ENCODE measurements at places on chromosomes 2 and 18. TPM values are rescaled to one million over a fixed set of nuclear protein-coding genes. Genes with fewer than 3 reads are reported as not detected.
A peak's percentile ranks its signal among the peaks of the same experiment; 100 is the strongest.

DNA sequence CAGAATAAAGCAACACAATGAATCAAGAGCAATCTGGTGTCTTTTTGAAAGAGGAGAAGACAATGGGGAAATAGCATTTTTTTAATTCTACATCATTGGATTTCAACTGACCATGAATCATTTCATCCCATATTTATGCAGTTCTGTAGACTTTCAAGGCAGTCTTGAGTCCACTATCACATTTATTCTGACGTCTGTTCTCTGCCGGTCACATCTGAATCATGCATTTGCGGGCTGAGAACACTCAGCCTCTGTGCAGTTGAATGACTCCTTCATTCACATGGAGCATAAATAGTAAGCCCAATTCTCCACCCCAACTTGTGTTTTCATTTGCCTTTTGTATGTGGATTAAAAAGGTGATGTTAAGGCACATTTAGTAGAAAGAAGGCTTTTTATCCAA, 128.2 kb downstream of the AKAIN1 start:
- no peak for DNase-seq

Gene TUBB8B
- 0.33 TPM for polyA plus RNA-seq

Gene CAVIN2
- polyA plus RNA-seq: 210 TPM

- DNase-seq: no peak
Measured at GRCh38 chr2:228689053-228689452, 507.6 kb upstream of the SPHKAP start.

GRCh38 chr2:173644146-173644545, 289.5 kb downstream of the CDCA7 start:
- no peak for DNase-seq

DNA sequence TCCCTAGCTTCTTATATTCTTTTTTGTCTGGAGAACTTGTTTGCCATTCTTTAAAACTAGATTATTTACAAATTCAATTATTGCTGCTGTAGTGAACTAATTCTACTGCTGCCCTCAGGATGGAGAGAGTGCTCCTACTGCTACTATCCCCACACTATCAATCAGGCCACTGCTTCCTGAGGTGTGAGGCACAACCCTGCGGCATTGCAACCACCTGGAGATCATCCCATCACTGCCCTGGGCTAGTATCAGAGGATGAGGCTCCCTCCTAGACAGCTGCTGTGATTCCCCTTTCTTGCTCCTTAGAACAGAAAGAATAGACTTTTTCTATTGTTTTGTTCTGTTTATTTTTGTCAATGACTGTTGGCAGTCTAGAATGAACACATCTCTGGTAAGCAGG, 146.6 kb downstream of the CDH19 start:
- no peak for DNase-seq

DNA sequence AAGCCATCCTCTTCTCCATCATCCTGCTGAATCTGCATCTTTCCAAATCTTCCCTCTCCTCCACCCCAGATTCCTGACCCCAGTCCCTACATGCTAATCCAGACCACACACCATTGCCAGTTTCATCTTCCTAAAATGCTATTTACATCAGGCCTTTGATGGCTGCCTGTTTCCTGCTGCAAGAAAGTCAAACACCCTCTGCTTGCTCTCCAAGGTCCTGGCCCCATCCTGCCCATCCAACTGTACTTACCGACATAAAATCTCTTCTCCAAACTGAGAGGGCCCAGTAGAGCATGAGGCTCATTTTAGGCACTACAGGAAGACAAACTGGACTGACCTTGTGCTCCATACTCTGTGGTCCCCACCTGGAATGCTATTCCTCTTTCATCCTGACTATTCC, 19.0 kb downstream of the ALK start:
- DNase-seq: no peak

DNA sequence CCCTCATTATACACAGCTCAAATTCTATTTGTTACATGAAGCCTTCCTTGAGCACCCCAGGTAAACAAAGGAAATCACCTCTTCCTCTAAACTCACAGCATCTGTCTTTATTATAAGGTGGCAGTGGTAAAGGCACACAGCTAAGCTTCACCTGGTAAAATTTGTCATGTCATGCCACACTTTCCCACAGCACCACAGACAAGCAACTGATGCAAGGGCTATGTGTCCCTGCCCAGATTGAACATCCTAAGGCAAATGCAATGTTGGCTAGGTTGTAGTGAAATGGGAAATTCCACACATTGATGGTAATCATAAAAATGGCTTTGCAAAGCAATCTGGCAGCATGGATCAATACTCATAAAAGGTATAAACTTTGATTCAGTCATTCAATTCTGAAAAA, 18.9 kb downstream of the LDAH start:
- DNase-seq: no peak

- DNase-seq: no peak
Measured at GRCh38 chr2:216224388-216224787, 115.2 kb downstream of the XRCC5 start.

Gene ST6GAL2
- not detected for polyA plus RNA-seq

Gene ERFE
- polyA plus RNA-seq: 0.48 TPM

Gene ERMN
- not detected for polyA plus RNA-seq

- DNase-seq: no peak
Measured at GRCh38 chr2:8855010-8855409, 17.6 kb upstream of the KIDINS220 start.

Gene TXNDC9
- polyA plus RNA-seq: 18.6 TPM

Gene RTP5
- polyA plus RNA-seq: not detected

DNA sequence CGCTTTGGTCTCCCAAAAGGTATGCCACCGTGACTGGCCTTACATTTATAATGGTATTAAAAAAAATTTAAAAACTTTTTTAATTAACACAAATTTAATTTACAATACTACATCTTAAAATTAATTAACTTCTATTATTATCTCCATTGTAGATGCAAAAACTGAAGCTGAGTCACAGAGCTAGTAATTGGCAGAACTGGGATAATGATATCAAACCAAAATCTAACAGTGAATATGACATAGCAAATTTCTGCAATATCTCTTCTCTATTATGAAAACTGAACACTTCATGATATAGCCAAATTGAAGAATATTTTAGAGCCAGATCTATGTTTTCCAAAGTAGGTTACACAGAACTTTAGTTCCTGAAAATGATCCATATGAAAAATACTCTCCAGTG, 66.4 kb upstream of the CHAC2 start:
- no peak for DNase-seq

Gene CFAP53
- polyA plus RNA-seq: 0.12 TPM

Gene CACNB4
- 0.23 TPM for polyA plus RNA-seq

DNA sequence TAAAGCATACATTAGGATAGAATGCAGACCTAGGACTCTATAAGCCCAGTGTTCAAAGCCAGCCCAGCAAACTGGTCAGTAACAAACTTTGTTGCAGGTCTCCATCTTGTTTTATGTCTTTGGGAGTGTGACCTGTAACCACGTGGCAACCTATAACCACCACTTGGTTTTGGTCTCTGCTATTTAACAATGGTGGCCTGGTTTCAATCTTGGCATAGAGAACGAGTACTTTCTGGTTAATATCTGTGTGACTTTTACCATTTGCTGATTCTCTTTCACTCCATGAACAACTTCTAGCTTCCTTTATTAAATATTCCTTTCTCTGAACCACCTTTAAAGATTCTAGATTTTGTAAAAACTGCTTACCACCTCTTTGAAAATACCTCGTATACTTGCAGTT, 118.5 kb downstream of the KCNS3 start:
- DNase-seq: no peak

GRCh38 chr2:45761635-45762034, 110.2 kb downstream of the PRKCE start:
- DNase-seq: no peak

GRCh38 chr2:190408538-190409271, 550 bp downstream of the MFSD6 start:
- peak; percentile 24 for DNase-seq

Gene ANKRD62
- polyA plus RNA-seq: not detected

GRCh38 chr2:28219758-28220368, 172.8 kb upstream of the FOSL2 start:
- DNase-seq: no peak

Gene IL36A
- not detected for polyA plus RNA-seq

DNA sequence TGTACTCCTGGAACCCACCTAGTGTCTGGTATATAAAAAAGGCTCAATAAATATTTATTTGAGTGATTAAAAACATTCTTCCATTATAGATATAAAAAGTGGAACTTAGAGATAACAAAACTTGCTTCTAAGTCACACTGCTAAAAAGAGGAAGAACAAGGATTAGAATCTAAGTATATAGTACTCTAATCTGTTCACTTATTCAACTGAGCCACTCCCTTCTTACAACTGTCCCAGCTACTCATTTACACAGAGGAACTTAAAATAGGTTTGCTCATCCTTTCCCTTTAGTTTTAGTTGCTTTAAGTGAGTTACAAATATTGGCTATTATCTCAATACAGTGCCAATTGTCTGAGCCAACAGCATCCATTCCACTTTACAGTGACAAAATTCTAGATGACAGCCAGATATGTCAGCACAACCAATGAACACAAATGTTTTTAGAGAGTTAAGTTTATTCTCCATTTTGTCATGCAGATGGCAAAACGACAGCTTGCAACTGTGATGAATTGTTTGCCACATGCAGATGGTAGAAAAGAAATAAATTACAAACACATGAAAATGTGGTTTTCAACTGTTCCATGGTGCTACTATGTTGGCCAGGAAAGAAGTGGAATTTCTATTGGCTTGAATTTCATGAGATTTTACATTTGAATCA, 280.7 kb upstream of the ZC3H15 start:
- DNase-seq: no peak

Gene SULT1C2
- polyA plus RNA-seq: not detected

Gene CFAP65
- polyA plus RNA-seq: 0.03 TPM

DNA sequence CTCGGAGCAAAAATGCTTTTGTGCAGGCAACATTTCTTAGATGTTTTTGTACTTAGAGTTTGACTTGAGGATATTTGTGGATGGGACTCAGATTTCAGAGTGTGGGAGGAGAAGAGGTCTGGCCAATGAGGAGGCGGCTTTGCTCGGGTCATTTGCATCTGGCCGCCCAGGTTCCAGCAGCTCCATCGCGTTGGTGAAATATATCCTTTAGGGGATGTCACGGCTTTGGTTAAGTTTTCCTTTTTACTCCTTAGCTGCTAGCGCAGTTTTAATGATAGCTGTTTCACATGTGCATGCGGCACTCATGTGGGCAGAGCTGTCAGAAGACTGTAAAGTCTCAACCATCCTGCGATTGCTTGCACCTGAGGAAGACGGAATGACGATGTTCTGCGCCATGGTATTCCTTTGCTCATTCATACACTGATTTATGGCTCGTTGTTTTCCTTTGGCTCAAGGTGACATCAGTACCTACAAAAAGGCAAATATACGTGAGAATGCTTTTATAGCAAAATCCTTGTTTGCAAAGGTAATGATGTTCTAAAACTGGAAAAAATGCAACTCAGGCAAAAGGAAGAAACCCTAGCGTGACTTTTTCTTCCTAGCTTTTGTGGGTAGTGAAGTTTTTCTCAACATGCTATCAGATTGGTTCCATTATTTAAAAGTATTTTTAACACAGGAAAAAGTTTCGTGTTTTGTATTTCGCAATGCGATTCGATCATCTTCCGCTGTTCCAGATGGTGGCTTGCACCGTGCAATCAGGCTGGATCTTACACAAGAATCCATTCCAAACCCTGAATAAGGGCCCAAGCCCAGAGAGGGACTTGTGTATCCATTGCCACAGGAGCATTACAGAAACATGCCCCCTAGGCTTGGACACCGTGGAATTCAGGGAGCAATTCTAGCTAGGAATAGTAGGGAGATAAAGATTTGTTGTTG, 70.5 kb upstream of the ZNF516 start:
- DNase-seq: peak; percentile 49

GRCh38 chr2:133518700-133519344, 49.4 kb downstream of the NCKAP5 start:
- DNase-seq: no peak
